ENCODE measurements at places on chromosomes 12 and 14.

DNA sequence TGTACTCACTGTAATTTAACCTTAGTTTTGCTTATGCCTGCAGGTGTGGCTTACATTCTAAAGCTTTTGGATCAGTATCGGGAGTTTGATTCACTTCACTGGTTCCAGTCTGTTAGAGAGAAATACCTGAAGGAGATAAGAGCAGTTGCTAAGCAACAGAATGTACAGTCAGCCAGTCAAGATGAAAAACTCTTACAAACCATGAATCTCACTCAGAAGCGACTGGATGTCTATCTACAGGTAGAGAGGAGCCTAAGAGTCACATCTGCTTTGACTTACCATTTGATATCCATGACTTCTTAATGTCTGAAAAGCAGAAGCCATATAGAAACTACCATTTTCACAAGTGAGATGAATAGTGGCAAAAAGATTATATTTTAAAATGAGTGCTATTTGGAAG lies 56.5 kb downstream of the WASHC4 start:
- no peak for DNase-seq

DNA sequence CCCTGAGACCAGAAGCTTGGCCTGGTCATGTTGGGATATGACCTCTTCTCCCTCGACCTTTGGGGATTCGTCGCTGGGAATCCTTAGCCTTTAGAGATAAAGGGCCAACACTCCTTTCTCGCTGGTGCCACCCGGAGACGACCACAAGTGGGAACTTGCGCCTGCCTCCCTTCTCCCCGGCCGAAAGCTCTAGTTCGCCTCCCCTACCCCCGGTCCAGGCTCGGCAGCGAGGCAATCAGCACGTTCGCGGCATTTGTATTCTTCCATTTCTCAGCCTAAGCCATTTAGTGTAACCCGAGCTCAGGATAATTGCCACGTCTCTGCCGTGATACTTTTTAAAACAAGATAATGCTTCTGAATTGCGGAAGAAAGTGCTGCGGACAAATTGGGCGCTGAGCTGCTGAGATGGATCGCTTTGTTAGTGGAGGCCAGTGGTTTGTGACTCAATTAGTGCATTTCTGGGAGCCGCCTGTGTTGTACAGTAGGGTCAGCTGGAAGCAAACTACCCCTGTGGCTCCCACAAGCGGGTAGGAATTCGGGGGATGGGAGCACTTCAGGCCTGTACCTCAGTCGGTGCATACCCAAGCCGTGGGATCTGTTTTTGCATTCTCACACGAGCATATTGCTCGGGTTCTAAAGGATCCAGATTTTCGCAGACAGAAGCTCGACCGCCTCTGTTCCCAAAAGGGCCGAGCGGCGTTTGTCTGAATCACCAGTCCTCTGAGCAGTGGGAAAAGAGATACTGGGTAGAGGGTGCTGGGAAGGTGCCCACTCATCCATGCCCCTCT lies 6.8 kb upstream of the SIX1 start:
- DNase-seq = no peak

- DNase-seq = no peak
These were observed 48.9 kb downstream of the HRK start for GRCh38 chr12:116832353-116832752.

DNA sequence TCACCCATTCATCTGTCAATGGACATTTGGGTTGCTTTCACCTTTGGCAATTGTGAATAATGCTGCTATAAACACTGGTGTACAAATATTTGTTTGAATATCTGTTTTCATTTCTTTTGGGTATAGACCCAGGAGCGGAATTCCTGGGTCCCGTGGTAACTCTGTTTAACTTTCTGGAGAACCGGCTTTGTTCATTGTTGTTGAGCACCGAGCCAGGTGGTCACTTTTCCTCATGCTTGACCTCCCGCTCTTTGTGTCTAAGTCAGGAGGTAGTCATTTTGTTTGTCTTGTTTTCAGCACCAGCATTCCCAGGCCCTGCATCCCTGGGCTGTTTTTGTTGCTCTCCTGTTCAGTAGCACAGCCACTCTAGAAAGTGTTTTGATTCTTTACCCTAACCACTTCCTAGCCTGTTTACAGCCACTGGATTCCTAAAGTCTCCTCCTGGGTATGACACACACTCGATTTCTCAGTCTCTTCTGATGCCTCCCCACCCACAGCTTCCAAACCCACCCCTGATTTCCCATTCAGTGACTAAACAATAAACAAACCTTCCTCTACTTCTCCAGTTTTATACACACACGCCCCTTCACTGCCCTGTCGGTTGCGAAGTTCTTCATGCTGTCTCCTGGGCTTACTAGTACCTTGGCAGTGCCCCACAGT lies 37.9 kb downstream of the B4GALNT3 start:
- no peak for DNase-seq

GRCh38 chr12:508795-509194 lies 49.1 kb downstream of the B4GALNT3 start:
- DNase-seq = no peak

- DNase-seq = peak; percentile 83
These were observed 341.2 kb upstream of the NAV3 start for GRCh38 chr12:77489331-77489970.

GRCh38 chr12:66942741-66943465 lies 264.0 kb upstream of the GRIP1 start:
- DNase-seq = no peak

DNA sequence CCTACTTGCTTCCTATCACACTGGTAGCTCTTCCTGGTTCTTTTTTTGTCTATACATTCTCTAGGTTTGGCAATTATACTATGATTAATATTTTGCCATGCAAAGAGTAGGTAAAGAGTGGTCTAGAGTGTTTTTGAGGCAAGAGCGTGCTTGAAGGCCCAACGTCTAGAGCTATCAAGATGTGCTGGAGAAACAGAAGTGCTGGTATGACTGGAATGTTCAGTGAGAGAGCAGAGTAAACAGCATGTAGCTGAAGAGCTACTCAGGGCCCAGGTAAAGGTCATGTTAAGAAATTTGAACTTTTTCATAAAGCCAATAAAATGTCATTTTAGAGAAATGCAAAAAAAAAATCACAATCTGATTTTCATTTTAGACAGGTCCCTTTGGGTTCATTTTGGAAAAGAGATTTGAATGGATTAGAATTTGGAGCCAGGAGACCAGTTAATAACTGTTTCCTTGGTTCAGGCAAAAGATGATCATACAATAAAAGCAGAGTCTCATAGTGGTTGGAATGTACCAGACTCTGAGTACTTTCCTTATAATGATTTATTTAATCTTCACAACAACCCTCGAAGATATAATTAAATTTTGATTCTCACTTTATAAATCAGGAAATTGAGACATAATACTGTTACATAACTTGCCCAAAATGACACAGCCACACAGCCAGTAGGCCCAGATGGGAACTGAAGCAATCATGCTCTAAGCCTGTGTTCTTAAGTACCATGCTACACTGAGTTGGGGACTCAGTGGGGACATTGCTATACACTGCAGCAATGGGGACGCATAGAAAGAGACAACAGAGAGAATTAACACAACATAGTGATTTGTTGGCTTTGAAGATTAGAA lies 350.1 kb downstream of the NELL2 start:
- no peak for DNase-seq

DNA sequence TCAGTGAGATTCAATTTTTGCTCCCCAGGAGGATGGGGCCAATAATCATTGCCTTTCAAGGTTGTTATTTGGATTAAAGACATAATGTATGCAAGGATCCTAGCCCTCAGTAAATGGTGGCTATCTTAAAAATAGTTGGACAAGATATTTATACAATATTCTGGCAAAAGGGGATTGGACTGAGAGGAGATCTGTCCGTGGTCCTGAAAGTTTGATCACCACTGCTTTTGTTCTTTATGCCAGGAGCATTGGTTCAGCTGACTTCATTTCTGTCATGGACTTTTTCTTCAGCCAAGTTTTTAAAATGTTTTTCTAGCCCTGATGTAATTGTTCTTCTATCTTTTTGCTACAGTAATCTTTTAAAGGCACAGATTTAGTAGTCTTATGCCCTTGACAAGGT lies 70.2 kb upstream of the TCL1A start:
- DNase-seq = peak; percentile 52

DNA sequence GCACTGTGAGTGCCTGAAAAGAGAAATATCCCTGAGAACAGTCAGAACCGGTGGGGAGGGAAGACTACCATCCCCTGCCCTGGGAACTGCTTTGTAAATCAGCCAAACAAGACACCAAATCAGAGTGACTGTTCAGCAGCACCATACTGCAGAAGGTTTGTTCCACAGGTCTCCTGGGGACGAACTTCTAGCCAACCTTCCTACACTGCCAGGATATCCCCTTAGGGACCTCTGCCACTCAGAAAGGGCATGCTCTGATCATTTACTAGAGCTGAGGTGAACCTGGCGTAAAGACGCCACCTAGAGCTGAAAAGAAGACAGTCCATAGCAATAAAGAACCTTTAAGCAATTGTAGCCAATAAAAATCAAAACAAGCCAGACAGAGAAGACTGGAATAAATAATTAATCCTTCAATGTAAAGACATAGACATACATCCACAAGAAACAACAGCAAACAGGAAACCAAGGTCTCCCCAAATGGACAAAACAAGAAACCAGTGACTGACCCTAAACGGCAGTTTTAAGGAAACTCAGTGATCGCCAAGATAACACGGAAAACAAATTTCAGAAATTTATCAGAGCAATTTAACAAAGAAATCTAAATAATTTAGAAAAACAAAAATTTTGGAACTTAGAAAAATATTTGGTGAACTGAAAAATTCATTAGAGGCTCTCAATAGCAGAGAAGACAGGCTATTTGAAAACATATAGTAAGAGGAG lies 228.1 kb upstream of the AMIGO2 start:
- no peak for DNase-seq

- DNase-seq = no peak
These were observed 64.0 kb upstream of the WSCD2 start for GRCh38 chr12:108065069-108065468.

DNA sequence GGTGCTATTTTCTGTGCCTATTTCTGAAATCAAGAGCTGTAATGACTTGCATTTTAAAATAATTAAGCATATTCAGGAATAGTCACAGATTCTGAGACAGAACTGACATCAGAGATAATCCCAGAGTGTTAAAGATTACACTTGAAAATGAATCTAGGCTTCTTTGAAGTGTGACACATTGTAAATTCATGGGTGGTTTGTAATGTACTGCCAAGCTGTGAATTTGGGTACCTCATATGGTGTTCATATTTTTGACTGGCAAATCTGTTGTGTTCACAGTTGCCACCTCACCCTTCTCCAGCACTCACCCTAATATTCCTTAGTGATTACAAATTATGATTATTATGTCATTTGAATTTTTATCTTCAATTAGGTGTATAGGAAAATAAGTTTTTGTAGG lies 78.5 kb upstream of the CSRP2 start:
- DNase-seq = no peak

DNA sequence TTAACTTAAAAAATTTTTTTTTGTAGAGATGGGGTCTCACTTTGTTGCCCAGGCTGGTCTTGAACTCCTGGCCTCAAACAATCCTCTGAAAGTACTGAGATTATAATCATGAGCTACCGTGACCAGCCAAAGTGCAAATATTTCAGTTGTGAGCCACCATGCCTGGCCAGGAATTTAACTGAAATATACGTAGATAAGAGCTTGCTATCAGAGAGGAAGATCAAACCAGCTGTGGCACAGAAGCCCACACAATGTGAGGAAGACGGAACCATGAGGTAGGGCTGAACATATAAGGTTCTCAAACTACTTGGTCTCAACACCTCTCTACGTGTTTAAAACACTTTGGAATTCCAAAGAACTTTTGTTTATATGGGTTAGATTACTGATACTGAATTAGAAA lies 29.1 kb downstream of the ATG14 start:
- DNase-seq = no peak

DNA sequence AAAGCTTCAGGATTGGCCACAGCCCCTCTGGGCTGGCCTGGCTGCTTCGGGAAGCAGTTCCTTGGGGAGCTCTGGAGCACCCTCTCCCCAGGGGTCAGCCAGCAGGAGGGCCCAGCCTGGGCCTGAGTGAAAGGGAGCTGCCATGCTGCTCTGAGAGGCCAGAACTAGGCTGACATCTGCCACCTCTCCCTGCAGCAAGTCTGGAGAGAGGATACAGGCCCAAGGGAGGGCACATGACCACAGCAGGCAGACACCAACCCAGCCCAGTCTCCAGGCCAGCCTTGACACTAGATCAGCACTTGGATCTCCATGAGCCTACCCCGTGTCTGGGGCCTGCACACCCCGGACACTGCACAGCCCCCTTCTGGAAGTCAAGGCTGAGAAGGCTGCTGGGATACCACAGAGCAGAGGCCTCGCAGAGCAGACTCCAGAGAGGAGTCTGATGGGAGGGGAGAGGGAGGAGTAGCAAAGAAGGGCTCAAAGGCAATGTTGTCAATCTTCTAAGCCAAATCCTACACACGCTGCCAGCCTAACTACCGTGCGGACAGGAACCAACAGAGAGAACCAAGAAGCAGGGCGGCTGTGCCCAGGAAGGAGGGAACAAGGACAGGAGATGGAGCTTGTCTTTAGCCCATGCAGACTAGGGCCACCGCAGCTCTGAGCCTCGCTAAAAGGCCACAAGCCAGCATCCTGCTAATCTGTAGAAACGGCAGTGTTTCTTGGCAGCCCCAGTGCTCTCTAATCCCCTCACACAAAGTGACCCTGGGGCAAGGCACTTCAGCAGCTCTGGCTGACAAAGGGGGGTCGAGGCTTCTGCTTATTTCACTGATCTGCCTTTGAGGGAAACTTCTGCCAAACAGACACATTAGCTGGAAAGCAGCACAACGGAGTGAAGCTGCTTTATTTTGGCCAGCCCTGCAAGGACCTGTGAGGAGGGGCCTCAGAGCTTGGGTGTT lies 12.9 kb downstream of the COL2A1 start:
- no peak for DNase-seq

- no peak for DNase-seq
These were observed 12.1 kb upstream of the LRP6 start for GRCh38 chr12:12278899-12279298.

DNA sequence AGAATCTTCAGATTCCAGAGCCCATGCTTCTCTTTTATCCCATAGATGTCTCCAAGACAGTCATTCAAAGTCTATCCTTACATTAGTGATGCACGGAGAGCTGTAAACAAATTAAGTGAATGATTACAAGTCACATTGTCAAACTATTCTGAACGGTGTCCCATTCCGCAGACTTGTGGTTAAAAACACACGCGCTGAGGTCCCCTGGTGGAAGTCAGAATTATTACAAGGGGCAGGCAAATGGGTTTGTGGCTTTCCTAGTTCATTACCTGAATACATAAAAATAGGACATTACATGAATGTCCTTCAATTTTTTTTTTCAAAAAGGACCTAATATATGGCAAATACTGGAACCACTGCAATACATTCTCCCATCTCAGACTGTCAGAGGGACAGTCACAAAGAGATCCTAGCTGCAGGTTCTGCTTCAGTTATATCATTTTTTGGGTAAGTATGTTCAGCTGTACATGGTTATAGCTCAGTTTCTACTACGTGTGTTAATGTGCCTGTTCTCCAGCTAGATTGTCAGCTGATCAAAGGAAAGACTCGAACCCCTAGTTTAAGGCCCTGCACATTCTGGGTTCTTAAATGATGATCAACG lies 53.1 kb upstream of the STON2 start:
- no peak for DNase-seq

- no peak for DNase-seq
These were observed 93.1 kb downstream of the RMST start for GRCh38 chr12:97555547-97556187.

- peak; percentile 64 for DNase-seq
These were observed 9.4 kb upstream of the HVCN1 start for GRCh38 chr12:110698171-110698902.

- no peak for DNase-seq
These were observed 1.7 kb downstream of the ABCD2 start for GRCh38 chr12:39617887-39618286.
